ENCODE measurements at places on chromosomes 13 and 19.

- no peak for DNase-seq
These were observed 306.5 kb downstream of the KCTD12 start for GRCh38 chr13:76579701-76580100.

DNA sequence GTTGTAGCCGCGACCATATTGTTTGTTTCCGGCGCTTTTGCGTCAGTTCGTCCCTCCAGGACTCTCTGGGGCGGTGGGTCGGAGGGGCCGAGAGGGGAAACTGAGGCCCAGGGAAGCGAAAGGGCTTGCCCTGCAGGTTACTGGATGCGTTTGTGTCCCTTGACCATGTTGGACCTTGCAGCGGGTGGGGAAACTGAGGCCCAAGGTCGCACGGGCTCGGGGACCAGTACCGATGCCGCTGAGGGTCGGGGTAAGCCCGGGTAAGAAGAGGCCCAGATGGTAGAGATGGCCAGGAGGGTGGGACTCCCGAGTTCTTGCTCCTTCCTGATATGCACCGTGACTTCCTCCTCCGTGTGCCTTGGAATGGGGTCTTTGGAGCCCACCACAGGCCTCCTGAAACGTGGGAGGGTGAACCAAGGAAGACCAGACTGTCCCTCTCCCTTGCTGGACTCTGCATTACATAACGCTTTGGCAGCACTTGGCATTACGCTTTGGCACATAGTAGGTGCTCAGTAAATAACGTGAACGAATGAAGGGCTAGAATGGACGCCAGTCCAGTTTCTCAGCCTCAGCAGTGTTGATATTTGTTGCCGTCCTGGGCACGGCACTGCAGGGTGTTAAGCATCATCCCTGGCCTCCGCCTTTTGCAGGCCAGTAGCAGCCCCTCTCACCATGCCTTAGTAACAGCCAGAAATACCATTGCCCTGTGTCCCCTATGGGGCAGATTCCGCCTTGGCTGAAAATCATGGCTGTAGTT, 743 bp downstream of the CHAF1A start:
- no peak for DNase-seq

DNA sequence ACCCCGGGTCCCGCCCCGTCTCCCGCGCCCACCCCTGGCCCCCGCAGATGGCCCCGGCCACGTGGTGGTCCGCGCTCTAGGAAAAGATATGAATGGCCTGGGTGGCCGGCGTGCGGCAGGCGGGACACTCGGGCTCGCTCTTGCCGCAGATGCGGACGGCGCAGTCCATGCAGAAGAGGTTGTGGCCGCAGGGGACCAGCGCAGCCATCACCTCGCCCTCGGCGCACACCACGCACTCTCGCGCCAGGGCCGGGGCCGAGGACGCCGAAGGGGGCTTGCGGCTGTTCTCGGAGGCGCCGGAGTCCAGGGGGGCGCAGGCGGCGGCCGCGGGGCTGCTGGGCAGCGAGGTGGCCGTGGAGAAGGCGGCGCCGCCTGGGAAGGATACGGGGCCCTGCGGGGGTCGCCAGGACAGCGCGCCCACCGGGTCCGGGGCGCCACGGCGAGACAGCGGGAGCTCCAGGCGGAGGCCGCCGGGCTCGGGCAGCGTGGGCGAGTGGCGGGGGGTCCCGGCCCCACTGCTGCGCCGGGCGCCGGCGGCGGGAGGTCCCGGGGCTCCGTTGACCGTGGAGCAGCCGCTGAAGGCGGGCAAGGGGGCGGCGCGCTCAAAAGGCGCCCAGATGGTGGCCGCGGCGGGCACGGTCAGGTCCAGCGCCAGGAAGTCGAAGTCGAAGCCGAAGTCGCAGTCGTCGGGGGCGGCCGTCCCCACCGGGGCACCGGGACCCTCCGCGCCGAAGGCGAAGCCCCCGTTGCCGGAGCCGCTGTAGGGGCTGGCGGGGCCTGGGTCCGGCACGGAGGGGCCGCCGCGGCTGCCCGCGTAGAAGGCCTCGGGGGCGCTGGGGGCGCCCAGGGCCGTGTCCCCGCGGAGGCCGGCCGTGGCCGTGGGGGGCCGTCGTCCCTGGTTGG, 12.4 kb downstream of the MEX3D start:
- no peak for DNase-seq

GRCh38 chr19:47230921-47231214, at the start of gene BBC3:
BBC3 (minus strand) TSS chr19:47231199; CDS start chr19:47228431, 2,768 bp downstream.
- DNase-seq = no peak

GRCh38 chr13:99374994-99375737, 68.0 kb upstream of the GPR183 start:
- no peak for DNase-seq

- no peak for DNase-seq
These were observed 72.4 kb downstream of the STK24 start for GRCh38 chr13:98504371-98504963.

DNA sequence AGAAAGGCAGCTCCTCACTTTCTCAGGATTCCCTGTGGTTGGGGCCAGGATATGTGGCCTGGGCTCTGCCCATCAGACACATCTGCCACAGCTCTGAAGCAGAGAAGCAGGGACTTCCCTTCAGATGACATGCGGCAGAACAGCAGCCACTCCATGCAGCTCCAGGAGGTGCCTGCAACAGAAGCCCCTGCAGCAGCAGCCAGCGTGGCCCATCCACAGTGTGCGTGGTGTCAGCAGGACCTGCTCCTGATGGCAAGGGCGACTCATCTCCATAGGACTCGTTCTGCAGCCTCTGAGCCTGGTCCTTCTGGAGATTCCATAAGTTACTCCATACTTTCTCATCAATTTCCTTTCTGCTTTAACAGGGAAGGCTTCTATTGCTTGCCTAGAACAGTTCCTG, 105.0 kb downstream of the SUCLA2 start:
- DNase-seq = no peak

DNA sequence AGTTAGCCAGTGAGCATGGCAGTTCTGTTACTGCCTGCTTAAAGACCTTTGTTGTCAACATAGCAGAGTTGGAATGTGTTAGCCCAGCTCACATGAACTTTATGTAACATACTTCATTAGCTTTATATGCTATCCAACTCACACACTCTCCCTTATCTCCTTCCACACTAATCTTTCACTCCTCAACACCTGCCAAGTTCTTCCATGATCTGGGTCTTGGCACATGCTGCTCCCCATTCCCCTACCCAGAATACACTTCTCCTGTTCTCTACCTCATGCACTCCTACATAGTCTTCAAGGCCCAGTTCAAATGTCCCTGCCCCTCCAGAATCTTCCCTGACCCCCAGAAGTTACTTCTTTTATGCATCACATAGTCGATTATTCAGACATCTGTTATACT, 179.3 kb downstream of the KATNAL1 start:
- DNase-seq = no peak

DNA sequence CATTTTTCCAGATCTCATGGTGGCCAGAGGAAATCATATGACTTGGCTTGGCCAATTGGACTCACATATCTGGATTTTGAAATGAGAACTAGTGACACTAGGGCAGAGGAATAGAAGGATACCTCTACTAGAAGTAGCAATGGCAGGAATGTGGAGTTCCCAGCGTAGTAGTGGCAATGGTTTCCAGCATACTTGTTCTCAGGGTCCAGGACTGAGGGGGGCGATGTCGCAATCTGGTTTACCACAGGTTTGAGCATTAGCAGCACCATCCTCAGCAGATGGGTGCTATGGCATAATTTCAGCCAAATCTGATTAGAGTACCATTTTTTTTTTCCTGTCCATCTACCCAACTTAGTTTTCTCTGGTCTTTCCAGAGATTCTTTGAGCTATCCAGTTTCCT, 8.1 kb upstream of the SLITRK1 start:
- DNase-seq = no peak

DNA sequence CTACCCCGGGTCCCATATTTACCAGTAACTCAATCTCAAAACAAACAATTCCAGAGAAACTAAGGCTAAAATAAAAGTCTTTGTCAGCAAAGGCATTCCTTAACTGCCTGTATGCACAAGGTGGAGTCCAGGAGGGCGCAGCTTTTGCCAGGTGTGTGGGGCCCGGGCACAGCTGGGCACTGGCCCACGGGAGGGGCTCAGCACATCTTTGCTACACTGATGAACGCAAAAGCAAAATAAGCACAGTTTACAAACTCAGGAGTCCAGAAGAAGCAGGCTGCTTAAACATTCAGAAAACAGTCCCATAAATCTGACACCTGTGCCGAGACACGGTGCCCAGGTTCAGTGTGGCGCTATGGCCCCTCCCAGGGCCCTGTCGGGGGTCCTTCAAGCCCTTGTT, 70.8 kb downstream of the SLC7A1 start:
- no peak for DNase-seq

DNA sequence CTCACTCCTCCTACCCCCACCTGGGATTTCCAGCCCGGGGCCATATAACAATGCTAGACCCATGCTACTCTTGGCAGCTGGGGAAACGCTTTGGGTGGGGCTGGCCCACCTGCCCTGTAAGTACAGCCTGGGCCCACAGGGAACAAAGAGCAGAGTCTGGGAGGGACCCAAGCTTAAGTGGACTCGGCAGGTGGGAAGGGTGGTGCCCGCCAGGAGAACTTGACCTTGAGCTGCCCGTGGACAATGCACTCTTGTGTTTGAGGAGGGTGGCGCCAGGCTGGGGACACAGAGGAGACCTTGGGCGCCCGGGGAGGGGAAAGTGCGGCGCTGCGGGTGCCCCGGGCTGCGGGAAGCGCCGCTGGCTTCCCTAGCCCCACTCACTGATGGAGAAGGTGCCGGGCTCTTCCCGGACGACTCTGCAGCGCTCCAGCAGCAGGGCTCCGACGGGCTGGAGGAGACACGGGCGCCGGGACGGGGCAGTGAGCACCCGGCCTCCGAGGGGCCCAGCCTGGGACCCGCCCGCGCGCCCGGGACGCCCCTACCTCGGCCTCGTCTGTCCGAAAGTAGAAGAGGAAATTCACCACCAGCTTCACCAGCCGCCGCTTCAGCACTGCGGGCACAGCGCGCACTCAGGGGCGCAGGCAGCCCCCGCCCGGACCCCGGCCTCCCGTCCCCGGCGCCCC, 607 bp downstream of the PLEKHJ1 start:
- peak; percentile 92 for DNase-seq

- DNase-seq = peak; percentile 68
These were observed 42.5 kb upstream of the SCEL start for GRCh38 chr13:77492982-77493381.

DNA sequence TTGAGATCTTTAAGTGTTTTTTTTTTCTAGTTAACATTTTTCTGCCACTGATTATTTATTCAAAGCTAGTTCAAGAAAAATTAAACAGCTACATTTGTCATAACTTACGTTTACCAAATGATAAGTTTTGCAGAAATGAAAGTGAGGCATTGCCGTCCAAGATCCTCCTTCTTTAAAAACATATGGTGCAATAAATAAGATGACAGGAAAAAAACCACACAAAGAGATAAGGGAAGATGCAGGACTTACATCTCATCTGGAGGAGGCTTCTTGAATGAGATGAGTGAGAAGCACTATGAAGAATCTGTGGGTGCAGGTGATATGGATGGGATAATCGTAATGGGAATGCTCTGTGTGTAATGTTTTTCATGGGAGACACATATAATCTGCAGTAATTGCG, 12.4 kb downstream of the TNFSF13B start:
- no peak for DNase-seq

GRCh38 chr13:51846756-51847155, 1.8 kb upstream of the TMEM272 start:
- no peak for DNase-seq

- no peak for DNase-seq
These were observed 7.5 kb downstream of the TEX29 start for GRCh38 chr13:111327730-111328573.

DNA sequence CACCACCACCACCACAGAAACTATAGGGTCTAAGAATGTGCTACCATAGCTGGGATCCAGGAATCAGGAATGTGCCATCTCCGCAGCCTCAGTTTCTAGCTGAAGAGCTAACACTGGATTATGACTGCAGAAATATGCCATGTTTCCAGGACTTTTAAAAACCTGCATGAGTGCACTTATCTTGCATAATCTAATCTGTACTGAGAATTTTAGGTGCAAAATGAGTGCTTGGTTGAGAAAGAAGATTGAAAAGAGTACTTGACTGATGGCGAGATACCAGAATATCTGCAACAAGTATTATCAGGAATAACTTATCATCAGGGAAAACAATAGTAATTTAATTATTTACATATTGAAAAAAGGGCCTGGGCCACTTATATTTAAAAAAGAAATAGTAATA, 97.2 kb upstream of the FAM216B start:
- DNase-seq = no peak

DNA sequence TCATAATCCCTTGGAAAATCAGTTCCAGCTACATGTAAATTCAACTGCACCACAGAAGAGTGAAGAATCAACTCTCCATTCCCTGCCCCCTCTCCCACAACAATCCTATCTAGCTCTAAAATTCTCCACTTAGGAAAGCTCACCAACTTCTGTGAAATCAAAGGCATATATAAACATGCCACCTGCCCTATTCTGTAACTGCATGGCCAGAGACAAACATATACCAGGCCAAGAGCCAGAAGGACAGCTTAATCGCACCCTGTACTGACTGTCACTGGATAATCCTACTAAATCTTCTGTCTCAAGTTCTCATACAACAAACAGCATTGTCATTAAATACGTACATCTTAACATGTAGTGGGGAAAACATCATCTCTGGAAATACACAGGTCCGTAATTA, 58.2 kb upstream of the EEF1AKMT1 start:
- DNase-seq = no peak

- peak; percentile 62 for DNase-seq
These were observed 58.3 kb upstream of the CLDN10 start for GRCh38 chr13:95494082-95494681.

DNA sequence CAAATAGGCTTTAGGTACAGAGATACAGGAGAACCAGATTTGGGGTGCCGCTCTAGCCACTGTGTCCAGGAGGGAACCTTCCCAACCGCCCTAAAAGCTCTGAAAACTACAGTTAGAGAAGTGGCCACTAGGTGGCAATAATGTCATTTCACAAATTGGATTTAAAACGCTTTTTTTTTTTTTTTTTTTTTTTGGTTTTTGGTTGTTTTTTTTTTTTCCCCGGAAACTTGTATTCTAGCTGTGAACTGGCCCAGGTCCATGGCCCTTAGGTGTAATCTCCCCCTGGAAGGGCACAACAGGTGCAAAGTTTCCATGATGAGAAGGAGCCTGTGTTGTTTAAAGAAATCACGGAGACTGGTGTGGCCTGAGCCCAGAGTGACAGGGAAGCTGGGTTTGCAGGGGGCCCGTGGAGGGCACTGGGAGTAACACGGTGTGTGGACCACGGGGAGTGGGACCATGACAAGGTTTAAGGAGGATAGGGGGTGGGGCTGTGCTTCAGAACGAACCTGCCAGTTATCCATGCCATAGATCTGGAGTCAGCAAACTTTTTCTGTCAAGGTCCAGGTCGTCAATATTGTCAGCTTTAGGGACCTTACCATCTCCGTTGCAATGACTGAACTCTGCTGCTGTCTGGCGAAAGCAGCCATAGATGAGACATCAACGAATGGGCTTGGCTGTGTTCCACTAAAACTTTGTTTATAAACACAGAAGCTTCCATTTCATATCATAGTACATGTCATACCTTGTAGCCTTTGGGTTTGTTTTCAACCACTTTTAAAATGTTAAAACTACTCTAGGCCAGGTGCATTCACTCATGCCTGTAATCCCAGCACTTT, 10.1 kb downstream of the OR1I1 start:
- peak; percentile 45 for DNase-seq

- no peak for DNase-seq
These were observed 119.4 kb downstream of the STOML3 start for GRCh38 chr13:38871275-38871674.

- no peak for DNase-seq
These were observed 131.5 kb upstream of the USP29 start for GRCh38 chr19:56988299-56988698.

- DNase-seq = no peak
These were observed 28.6 kb upstream of the EID2 start for GRCh38 chr19:39568604-39569003.
